ENCODE measurements at places on chromosomes 11 and 22.

GRCh38 chr11:20105427-20105826 is 54.8 kb downstream of the DBX1 start:
- no peak for DNase-seq

GRCh38 chr11:36092314-36093030 is 148.6 kb downstream of the LDLRAD3 start:
- DNase-seq = no peak

DNA sequence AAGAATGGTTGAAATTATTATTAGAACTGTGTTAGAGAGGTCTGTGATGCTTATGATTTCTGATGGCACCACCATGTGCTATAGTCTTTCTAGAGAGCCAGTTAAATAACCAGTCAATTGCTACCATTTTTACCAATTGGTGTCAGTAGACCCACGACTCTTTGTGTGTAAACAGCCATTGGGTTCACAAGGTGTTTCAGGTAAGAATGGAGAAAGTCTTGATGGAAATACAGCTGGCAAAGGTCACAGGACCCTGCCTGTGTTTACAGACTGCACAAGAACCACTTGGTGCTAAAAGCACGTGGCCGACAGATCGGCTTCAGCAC is 30.5 kb upstream of the OR10G7 start:
- DNase-seq = no peak

GRCh38 chr11:2674658-2675131 is 25.1 kb downstream of the KCNQ1OT1 start:
- no peak for DNase-seq

DNA sequence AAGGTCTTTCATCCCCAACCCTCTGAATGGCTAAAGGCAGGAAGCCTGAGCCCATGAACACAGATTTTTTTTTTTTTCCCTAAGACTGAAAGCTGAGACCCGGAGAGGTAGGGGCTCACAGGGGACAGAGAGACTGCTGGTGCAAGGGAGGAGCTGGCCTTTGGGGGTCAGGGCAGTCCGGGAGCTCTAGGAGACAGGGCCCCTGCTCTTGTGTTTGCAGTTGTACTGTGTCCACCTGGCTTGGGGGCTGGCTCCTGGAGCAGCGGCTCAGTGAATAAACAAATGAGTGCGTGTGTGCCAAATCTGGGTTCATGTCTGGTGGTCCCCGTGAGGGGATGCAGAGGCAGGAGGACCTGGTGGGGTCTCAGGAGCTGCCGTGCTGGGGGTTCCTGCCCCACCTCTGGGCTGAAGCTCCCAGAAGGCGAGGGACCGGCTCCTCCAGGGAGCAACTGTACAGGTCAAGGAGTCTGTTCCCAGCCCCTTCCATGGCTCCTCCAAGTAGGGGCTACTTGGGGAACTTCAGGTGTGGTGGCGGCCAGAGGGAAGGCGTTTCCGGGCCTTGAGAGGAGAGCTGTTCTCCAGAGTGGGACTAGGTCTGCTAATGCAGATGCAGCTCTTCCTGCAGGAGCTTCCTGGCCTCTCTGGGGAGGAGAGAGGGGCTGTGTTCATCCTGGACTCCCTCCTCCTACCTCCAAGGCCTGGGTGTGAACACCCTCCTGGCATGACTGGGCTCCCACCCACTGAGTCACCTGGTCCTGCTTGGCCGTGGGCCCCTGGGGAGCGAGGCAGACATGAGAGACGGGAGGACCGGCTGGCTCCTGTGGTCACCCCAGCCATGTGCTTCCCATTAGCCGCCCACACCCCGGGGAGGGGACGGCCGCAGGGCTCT is 57.6 kb downstream of the FBXO7 start:
- DNase-seq = peak; percentile 93
